Activated naive CD8-positive, alpha-beta T cell treated with anti-CD3 and anti-CD28 coated beads for 36 hours (primary cell): ENCODE measurements at places on chromosomes 11 and 22. TPM values are rescaled to one million over a fixed set of nuclear protein-coding genes. Genes with fewer than 3 reads are reported as not detected.
A peak's percentile ranks its signal among the peaks of the same experiment; 100 is the strongest.

The RIMBP3C gene
- total RNA-seq, result 0.20 TPM

The ENDOD1 gene
- 21.5 TPM for total RNA-seq

The PDE3B gene
- total RNA-seq, result 46.5 TPM

DNA sequence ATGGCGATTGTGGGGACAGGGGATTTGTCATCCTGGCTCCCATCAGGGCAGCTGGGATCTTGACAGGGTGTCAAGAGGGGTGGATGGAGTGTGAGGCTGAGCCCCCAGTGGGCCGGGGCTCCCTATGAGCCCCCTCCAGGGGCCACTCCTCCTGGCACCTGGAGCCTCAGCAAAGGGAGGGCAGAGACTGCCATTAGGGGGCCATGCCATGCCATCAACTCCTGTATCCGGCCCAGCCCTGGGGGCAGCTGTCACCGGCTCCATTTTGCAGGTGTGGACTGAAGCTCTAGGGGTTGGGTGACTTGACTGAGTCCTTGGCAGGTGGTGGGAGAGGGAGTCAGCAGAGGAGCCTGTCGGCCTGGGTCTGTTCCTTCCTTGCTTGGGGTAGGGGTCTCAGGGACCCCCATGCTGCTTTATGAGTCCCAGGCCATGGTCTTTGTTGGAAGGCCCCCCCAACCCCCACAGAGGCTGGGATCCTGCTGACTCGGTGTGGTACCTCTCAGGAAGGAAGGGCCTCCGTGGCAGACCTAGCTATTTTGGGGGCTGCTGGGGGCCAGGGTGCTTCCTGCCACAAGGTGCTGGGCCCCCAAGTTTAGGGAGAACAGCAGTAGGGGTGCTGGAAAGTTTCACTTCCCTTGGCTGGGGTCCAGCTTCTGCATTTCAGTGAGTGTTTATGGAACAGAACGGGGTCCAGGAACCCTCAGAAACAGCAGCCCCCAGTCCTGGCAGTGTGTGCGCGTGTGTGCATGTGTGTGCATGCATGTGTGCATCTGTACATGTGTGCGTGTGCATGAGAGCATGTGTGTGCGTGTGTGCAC lies 1.5 kb downstream of the ACY3 start:
- no peak overlapping the region for H3K4me3 ChIP-seq
- H3K4me1 ChIP-seq, result peaks cover 39% of the 10 kb centered on the region
- no peaks in the 10 kb centered on the region for H3K36me3 ChIP-seq
- no peak overlapping the region for H3K27ac ChIP-seq
- peak; percentile 25 for DNase-seq

DNA sequence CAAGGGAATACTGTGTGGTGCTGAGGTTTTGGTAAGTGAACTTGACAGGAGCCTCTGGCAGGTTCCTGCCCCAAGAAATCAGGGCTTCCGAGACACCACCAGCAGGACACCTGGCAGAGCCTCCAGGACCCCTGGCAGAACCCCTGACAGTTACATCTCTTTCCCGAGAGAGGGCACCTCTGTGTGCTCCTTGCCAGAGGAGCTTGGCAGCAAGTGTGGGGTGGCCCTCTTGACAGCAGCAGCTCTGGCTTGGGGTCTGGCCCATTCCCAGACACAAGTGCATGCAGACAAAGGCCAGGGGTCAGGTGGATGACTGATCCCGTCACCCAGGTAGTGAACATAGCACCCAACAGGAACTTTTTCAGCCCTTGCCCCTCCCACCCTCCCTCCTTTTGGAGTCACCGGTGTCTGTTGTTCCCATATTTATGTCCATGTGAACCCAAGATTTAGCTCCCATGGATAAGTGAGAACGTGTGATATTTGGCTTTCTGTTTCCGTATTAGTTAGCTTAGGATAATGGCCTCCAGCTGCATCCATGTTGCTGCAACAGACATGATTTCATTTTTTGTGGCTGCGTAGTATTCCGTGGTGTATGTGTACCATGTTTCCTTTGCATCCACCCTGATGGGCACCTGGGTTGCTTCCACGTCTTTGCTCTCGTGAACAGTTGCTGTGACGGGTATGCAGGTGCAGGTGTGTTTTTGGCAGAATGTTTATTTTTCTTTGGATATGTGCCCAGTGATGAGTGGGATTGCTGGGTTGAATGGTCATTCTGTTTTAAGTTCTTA lies 21.2 kb upstream of the OSBPL5 start:
- H3K4me1 ChIP-seq, result no peaks in the 10 kb centered on the region
- no peak overlapping the region for H3K4me3 ChIP-seq
- H3K27ac ChIP-seq, result no peak overlapping the region
- no peaks in the 10 kb centered on the region for H3K36me3 ChIP-seq
- H3K27me3 ChIP-seq, result no peaks in the 10 kb centered on the region
- DNase-seq, result no peak
